Epithelial cell of prostate (primary cell): ENCODE measurements at places on chromosomes 3 and 15.

GRCh38 chr3:126932188-126932931 lies 50.6 kb upstream of the PLXNA1 start:
- no peak for DNase-seq

- no peak for DNase-seq
These were observed 110.6 kb upstream of the TLE3 start for GRCh38 chr15:70208332-70208731.

DNA sequence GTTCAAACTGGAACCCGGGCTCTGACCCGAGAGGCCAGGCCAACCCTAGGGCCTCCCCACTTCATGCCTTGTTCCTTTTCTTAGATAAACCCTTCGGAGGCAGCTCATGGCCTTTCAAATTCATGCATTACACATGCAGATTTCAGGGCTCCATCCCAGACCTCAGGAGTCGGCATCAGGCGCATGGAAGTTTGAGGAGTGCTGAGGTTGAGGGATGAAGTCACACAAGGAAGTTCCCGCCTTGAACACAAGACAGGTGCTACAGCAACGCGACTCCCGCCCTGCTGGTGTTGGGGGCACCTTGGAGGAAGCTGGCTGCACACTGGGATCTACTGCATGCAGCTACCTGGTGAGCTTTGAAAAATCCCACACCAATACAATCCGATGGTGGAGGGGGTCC lies 245.2 kb upstream of the LYSMD4 start:
- no peak for DNase-seq

- no peak for DNase-seq
These were observed 504.2 kb upstream of the PROK2 start for GRCh38 chr3:72288955-72289691.

DNA sequence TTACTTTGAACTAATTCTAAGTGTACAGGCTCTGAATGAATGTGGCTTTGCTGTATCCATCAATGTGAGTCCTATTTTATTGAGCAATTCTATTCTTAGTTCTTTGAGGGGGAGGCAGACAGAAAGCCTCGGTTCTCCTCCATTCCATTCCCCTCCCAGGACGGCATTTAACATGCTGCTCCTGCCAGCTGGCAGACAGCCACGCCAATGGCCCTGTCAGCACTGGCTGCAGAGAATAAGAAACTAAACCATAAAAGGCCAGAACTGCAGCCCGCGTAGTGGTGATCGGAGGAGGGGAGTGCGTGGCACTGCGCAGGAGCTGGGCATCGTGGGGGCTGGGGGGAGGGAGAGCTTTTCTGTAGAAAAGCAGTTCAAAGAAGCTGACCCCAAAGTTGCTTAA lies 76.0 kb upstream of the HACD2 start:
- DNase-seq, result no peak

GRCh38 chr3:128523591-128523990 lies 30.6 kb upstream of the GATA2 start:
- DNase-seq, result no peak

GRCh38 chr3:38297947-38298711 lies 16.0 kb downstream of the SLC22A14 start:
- no peak for DNase-seq

DNA sequence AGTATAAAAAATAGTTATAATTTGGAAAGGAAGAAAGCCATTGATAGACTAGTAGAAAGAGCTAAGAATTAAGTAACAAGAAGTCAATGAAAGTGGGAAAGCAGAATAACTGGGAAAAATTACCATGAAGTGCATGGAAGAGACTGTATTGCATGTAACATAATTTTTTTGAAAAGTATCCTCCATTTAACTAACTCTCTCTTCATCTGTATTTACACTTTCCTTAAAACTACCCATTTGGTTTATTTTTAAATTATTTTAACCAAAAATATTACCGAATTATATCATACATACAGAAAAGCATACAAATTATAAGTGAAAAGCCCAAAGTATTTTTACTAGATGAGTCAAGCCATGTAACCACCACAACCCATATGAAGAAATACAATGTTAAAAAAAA lies 1009.9 kb upstream of the SEMA6D start:
- DNase-seq, result no peak

DNA sequence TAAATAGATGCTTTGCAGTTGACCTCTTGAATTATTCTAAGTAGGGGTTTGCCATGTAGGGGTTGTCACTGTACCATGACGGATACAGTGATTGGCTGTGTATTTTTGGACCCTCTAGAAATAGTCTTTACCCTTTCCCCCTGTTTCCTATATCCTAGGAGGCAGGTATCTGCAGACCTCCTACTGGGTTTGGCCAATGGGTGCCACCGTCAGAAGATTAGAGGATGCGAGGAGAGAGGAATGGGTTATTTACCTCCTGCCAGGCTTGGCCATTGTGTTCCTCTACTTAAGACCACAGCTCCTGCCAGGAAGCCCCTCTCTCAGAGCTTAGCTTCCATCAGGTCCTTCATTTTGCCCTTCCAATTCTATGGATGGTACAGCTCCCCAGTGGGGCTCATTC lies 40.2 kb upstream of the CLRN1 start:
- no peak for DNase-seq

GRCh38 chr3:101677436-101678286 lies 729 bp upstream of the ZBTB11 start:
- no peak for DNase-seq

DNA sequence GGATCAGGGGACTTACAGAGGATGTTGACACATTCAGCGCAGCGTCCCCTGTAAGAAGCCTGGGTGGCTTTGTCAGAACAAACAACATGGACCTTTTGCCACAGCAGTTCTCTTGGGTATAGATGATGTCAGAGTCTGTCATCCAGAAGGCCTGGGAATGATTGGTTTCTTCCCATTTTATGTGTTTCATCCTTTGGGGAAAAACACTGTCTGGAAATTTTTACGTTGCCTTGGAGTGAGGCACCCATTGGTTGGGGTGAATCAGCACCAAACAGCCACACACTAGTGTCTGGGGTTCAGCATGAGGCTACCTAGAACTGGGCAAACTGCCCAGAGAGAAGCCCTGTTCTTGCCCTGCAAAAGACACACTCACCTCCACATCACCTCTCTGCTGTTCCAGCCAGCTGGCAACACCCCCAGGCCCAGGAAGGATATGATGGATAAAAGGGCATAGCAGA lies 123.0 kb downstream of the FAM43A start:
- DNase-seq, result peak; percentile 90

DNA sequence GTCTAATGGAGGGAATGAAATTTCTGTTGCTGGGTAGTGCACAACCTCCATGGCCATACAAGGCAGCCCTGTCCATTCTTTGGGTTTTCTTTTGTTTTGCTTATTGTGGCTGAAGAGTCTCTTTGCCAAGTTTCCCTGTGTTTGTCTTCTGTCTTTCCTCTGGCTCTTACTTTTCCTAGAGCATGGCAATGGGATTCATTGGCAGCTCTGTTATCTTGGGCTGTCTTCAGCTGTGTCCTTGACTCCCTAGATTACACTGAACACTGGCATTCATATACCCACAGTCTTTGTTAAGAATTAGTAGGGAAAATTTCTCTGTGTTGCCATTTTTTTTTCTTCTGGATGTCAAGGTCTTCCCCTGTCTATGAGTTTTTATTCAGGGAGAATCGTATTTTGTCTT lies 16.1 kb upstream of the DCBLD2 start:
- DNase-seq, result no peak

DNA sequence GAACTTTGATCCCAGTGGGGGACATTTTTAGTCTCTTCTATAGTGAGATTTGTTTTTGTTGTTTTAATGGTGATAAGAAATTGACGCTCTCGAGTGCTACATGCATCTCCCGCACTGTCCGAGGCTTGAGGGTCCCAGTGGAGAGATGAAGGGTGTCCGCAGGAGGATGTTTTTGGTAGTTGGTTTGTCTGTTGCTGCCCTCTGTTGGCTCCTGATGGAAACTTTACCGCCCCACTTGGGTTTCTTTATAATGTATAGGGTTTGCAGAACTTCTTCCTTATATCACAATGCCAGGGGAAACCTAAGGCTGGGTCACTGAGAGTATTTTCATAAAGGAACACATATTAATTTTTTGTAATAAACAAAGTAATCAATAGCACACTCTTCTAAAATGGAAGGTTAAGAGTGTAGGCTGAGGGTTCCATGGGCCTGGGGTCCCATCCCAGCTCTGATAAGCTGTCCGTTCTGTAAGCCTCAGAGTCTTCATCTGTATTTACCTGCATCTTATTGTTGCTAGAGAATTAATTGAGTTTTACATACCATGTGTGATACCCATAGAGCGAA lies 185.3 kb upstream of the FEZF2 start:
- DNase-seq, result no peak

GRCh38 chr15:69659454-69660050 lies 206.9 kb downstream of the RPLP1 start:
- no peak for DNase-seq

GRCh38 chr3:159821110-159821509 lies 167.5 kb upstream of the IL12A start:
- DNase-seq, result no peak

- DNase-seq, result no peak
These were observed 78.0 kb downstream of the PEX5L start for GRCh38 chr3:179958759-179959158.

DNA sequence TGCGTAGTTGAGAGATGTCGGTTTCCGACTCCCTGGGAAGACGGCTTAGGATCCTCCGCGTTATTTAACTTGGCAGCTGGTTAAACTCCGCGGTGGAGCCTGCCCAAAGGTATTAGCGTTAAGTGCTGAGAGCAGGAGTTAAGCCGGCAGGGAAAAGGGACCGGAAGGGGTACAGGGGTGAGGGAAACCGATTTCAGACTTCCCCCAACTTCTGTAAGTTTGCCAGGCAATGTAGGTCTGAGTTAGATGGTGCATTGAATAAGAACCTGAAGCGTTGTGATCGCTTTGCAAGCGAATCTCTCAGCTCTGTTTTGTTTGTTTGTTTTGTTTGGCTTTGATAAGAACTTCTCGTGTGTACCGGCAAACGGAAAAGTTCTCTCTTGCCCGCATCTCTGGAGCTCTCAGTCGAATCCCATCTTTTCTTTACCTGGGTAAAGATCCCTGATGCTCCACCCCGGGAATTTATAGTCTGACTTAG lies 6.0 kb upstream of the FEZF2 start:
- DNase-seq, result no peak

DNA sequence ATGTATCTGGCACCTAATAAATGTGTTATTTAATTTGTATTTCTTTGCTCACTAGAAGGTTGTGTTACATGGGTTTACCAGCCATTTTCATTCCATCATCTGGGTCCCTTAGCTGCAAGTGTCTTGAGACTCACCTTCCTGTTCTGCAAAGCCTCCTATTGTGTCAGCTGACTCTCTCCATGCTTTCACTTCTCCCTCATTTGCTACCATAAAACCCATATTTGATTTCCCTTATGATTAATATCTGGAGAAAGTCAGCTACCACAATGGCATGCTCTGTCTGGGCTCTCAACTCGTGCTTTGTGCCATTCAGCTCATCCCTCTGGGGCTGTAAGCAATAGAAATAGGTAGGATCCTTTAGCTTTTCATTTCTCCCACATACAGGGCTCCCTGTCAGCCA lies 79.5 kb upstream of the EIF1B start:
- DNase-seq, result no peak

DNA sequence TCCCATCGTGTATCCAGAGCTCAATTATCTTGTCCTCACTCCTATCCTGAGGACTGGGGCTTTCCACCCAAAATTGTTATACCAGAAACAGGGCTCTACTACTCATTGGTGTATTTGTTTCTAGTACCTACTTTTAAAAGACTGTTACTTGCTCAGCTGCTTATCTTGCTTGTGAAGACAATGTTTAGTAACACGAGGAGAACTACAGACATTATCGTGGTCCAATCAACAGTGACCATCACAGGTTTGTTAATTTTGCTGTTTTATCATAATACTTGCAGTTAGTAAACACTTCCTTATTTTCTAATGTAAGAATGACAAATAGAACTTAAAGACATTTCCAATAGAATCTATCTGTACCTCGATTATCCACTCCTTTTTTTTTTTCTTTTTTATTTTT lies 13.5 kb downstream of the LRCH3 start:
- no peak for DNase-seq

- DNase-seq, result no peak
These were observed 54.4 kb upstream of the EHHADH start for GRCh38 chr3:185308126-185308754.

GRCh38 chr3:36201546-36201945 lies 178.8 kb upstream of the STAC start:
- no peak for DNase-seq

- no peak for DNase-seq
These were observed 20.1 kb upstream of the UBE2E2 start for GRCh38 chr3:23182996-23183513.

GRCh38 chr3:165403666-165404065 lies 207.5 kb upstream of the SLITRK3 start:
- no peak for DNase-seq

- no peak for DNase-seq
These were observed 45.2 kb downstream of the ZNF710 start for GRCh38 chr15:90046289-90046688.

- no peak for DNase-seq
These were observed 59.8 kb downstream of the THBS1 start for GRCh38 chr15:39640665-39641064.

DNA sequence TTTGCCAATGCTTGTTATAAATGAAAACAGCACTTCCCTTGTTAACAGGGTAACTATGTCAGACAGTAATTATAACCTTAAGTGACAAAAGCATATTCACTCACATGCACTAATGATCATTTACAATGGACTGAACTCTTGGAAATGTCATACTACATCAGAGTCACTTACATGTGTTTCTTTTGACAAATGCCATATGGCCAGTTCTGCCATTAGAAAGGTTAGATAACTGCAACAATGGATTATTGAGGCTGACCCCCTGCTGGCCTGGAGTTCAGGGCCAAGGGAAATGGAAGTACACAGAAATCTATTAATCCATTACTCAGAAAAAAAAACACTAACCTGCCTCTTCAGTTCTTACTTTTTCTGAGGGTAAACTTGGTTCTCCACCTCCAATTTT lies 313.4 kb downstream of the CNTN3 start:
- DNase-seq, result no peak

- DNase-seq, result no peak
These were observed 438.9 kb upstream of the ARRDC4 start for GRCh38 chr15:97521381-97522285.

DNA sequence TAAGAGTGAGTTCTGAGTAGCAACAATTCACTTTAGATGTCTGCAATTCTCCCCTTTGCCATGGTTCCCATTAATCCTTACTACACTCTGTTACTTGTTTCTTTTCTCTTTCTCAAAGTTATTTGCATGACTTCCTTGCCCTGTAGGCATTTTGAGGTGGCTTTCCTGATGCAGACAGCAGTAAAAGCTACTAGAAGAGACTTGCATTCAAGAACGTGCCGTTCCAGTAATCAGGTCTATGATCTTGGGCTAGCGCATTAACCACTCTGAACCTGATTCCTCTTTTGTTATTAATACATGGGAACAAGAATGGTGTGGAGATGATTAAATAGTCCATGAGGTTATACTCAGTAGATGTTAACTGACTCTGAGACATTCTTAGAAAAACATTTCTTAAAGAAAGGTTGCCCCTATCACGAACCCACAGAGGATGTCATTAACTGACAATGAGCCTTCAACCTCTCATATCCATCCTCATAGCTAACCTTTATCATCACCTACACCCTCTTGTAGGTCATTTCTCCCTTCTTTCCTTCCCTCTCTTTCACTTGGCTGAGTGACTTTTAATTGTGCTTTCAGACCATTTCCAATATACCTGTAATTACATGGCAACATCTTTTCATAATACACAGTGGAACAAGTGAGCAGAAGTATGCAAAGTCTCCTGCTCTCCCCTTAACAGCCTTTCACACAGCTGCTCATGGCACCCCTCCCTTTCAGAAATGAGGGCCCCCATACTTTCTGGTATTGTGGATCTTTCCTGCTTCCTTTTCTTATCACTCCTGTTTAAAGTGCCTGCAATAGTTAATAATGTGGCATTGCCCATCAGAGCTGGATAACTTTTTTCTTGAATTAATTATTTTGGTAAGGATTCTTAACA lies 175.9 kb downstream of the CHST2 start:
- DNase-seq, result no peak

GRCh38 chr15:89230277-89230676 lies 8.9 kb upstream of the RLBP1 start:
- no peak for DNase-seq
